RCC 7860 (cell line): ENCODE measurements at places on chromosomes 1 and 21.

GRCh38 chr1:18955441-18956192, 859 bp downstream of the IFFO2 start:
- DNase-seq: no peak

DNA sequence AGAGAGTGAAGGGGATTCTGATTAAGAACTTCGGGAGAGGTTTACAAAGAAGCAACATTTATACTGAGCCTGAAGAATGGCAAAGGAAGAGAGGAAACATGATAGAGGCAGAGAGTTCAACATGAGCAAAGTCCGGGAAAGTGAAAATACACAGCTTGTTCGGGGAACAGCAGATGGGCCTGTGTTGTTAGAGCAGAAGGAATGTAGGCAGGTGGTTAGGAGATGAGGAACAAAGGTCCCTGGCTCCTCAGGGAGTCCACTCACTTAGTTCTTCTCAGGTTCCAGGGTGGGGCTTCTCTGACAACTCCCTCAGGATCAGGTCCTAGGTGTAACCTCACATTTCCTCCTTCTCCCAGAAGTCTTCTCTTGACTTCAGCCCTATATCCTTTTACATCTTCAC, 5.1 kb upstream of the ZNF326 start:
- no peak for DNase-seq

DNA sequence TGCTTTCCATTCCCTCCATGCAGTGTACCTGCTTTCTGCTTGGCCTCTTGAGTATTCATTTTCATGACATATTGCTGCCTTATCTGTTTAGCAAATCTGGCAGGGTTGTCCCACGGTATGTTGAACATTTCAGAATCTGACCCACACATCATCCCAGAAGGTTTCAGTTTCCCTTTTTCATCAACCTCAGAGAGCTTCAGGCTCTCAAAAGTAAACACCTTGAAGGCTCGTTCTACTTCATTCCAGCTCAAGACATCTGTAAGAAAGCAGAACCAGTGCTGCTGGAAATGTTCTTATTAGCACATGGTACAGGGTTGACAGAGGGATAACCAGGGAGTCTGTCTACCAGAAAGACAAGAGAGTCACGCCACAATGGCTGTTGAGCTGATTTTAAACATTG, 103.6 kb downstream of the SPAG17 start:
- DNase-seq: no peak

GRCh38 chr1:155884982-155885381, 25.6 kb downstream of the SYT11 start:
- no peak for DNase-seq

DNA sequence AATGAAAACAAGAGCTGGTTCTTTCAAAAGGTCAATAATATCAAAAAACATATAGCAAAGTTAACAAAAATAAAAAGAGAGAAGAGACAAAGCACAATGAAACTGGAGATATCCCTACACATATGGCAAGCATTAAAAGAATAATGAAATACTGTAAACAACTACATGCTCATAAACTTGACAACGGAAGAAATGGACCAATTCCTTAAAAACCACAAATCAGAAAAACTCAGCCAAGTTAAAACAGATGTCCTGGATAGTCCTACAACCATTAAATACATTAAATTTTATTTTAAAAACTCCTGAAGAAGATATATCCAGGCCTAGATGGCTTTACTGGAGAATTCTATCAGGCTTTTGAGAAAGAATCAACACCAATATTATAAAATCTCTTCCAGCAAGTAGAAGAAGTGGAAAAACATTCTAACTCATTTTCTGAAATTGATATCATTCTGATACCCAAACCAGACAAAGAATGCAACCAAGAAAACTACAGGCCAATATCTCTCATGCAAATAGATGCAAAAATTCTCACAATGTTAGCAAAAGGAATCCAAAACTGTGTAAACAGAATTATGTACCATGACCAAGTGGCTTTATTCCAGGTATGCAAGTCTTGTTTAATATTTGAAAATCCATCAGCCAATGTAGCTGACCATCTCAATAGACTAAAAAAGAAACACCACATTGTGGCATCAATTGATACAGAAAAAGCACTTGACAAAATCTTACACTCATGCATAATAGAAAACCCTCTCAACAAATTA, 56.1 kb upstream of the LRRC7 start:
- no peak for DNase-seq

DNA sequence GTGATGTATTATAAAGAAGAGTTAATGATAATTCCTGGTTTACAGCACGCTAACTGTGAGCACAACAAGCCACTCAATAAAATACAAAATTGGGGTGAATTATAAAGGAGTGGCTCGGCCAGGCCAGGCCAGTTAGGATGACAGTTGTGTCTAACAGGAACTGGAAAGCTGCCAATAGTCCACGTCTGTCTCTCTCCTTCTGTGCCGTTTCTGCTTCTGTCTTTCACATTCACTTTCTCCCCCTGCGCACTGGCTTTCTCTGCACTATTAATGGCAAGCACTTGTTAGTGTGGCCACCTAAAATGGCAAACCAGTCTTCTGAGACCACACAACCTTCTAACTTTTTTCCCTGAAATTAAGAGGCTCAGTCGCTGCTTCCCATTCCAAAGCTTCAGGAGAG, 394.3 kb downstream of the NTNG1 start:
- DNase-seq: no peak

GRCh38 chr1:213330281-213330680, 279.2 kb downstream of the RPS6KC1 start:
- DNase-seq: no peak

- DNase-seq: no peak
Measured at GRCh38 chr1:58749646-58750045, 34.2 kb downstream of the JUN start.

DNA sequence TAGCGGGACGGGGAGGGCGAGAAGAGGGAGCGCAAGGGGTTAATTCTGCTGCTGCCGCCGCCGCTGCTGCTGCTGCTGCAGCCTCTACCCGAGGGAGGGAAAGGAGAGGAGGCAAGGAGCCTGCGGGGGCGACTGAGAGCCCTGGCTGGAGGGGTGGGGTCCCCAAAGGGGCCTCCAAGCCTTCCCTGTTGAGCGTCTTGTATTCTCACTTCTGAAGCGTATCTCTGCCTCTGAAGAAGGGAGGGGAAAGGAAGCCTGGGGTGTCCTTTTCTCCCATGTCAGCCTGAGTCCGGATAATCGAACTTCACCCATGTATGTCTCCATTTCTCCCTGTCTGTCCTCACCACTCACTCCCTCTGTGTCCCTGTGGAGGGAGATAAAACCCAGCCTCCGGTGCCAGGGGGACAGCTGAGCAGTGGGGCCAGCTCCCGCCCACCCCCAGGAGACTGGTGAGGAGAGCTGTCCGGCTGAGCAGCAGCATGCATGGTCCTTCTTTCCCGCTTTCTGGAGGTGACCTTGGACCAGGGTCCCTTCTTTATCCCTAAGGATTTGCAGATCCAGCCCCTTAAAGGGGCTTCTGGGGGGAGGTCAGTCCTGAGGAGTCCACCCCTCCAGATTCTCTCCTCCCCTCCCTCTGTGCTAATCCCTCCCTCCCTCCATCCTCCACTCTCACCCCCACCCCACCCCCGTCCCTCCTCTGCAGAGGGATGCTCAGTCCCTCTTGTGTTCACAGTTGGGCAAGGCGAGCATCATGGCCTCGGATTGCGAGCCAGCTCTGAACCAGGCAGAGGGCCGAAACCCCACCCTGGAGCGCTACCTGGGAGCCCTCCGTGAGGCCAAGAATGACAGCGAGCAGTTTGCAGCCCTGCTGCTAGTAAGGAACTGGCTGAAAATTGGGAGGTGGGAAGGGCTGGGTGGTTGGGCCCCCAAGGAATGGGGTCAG, 1.0 kb downstream of the NCDN start:
- DNase-seq: no peak
